ENCODE measurements at places on chromosomes 3 and 15.

GRCh38 chr3:34675383-34676120 is 877.1 kb downstream of the PDCD6IP start:
- DNase-seq, result no peak

- DNase-seq, result no peak
Measured at GRCh38 chr15:76032046-76032445, 19.8 kb upstream of the NRG4 start.

GRCh38 chr15:87716422-87716821 is 540.1 kb downstream of the NTRK3 start:
- DNase-seq, result no peak

DNA sequence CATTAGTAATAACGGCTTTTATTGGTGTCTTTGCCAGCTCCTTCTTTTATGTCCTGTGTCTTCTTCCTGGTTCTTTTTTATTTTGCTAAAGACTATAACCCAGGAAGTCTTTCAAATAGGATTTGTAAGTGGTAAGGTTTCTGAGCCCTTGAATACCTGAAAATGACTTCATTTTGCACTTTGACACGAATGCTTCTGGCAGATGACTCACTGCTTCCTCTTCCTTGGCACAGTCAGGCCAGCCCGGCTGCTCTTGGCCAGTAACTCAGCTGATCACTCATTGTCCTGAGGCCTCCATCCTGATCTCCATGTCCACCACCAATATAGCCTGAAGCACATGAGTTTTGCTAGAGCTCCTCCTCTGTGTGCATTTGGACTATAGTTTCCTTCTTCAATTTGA is 48.7 kb upstream of the NR2E3 start:
- DNase-seq, result peak; percentile 91

- peak; percentile 32 for DNase-seq
Measured at GRCh38 chr3:158696618-158697017, 24.2 kb upstream of the LXN start.

DNA sequence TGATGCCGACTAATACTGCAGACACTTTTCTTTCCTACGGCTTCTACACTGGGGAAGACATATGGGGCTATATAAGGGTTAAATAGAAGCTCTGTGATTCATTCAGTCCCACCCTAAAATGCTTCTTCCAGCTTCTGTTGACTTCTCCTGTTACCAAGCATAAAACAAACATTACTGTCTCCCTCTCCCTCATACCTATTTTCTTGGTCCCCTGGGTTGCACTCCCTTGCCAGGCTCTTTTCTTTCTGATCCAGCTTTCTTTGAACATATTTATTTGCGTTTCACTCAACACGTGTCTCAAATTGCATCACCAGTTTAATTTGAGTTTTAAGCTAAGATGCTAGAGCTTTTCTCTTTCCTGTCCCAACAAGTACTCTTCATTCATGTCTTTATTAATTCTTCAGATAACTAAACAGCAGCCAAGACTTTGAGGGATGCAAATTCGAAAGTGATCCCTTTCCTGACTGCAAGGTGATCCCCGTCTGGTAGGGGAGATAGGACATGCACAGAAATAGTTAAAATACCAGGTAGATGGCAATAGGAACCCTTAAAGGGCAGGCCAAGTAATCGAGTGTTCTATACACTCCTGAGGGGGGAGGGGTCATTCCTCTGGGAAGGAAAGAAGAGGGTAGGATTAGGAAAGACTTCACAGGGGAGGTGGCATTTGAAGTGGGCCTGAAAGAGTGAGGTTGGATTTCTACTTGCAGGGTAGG is 198.6 kb upstream of the BCL6 start:
- DNase-seq, result no peak

- DNase-seq, result no peak
Measured at GRCh38 chr15:77853008-77853328, 220.3 kb upstream of the LINGO1 start.

DNA sequence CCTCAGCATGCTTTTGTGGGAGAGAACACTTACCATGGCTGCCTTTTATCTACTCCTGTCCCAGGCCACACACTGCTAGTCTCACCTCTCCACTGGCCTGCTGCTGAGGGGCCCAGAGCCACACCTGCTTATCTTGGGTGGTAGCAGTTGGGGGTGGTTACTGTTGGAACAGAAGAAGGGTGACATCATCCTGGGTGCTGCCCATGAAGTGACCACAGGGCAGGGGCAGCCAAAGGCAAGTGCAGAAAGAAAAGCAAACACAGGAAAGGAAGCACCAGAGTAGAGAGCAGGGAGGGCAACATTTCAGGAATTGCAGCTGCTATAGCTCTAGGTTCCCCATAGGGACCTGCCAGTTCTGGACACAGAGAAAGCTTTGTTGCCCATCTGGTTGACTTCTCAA is 345.2 kb downstream of the VPS13C start:
- no peak for DNase-seq

DNA sequence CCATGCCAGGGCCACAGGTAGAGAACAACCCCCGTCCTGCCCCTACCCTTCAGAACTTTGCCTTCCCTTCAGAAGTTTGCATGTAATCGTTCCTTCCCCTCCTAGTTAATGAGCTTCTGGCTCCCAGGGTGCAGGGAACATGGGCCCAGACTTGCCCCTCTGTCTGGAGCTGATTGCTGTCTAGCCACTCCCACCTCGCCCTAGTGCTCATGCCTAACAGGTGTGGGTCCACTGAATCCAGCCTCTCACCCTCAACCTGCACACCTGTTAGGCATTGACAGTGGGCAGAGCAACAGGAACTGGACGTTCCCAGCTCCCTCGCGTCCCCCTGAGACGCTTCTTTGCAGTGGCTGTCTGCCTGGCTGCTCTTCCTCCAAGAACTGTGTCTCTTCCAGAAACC is 40.3 kb downstream of the WNT5A start:
- no peak for DNase-seq

DNA sequence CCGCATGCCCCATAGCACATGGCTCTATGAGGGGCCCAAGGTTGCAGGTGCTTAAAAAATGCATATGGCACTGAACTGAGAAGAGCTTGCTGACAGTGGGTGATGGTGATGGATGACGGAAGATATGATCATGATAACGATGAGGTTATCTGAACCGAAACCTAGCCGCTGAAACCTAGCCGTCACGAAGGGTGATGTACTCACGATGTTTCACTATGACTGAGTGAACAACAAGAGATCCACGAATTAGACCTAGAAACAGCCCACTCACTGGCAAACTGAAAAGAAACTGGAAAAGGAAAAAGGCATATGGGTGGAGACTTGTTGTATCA is 57.6 kb upstream of the BCL6 start:
- DNase-seq, result no peak

DNA sequence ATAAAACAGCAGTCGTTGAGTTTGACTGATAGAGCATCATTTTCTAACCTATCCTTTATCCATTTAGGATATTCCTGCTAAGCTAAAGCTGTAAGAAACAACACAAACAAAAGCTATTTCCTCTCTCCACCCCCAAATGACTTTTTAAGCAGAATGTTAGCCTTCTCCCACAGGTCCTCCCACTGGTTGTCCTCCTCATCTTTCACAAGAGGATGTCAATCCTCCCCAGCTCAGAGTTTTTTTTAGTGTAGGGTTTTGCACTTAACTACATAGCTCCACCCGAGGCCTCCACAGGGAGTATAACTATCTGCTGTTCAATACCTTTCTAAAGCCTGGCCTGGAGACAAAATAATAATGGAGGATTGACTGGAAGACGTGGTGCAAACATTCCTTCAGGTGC is 7.8 kb downstream of the SETMAR start:
- no peak for DNase-seq

- DNase-seq, result no peak
Measured at GRCh38 chr3:55235416-55235815, 251.7 kb downstream of the WNT5A start.

DNA sequence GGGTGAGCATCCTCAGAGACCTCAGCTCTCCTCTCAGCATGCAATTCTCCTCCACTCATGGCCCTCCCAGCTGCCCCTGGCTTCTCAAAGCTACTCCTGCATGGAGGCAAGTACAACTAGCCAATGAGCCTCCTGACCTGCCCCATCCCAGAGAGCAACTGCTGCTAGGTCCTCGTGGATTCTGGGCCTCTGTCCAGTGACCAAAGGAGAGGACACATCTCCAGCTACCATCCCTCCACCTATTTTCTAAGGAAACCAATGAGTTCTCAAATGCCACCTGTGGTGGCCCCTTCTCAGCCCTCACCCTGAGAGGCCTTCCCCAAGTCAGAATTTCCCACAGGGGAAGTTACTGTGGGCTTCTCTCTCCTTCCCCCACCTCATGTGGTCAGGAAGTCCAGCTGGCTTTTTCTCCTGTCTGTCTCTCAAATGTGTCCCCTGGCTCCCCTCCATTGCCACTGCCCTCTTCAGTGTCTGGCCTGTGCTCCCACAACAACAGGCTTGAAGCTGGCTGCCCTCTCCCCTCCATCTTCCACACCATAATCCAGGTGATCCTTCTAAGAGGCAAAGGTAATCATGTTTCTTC is 43.0 kb downstream of the LIPC start:
- DNase-seq, result no peak

DNA sequence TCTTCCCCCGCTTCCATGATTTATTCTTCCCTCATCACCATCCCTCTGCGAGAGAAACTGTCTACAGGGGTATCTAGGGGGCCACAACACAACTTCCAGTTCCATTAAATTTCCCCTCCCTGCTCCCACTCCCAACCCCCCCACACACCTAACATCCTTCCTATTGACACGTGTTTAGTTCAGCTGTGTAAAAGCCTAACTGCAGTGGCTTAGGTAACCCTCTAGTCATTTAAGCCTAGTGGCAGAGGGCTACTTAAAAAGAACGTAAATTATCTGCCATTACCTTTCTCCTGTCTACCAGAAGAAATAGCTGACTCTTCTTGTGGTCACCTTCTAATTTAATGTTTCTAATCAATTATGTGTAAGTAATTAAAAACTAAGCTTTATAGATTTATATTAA is 56.3 kb downstream of the ZNF148 start:
- DNase-seq, result no peak
